ENCODE measurements at places on chromosomes 4 and X.

DNA sequence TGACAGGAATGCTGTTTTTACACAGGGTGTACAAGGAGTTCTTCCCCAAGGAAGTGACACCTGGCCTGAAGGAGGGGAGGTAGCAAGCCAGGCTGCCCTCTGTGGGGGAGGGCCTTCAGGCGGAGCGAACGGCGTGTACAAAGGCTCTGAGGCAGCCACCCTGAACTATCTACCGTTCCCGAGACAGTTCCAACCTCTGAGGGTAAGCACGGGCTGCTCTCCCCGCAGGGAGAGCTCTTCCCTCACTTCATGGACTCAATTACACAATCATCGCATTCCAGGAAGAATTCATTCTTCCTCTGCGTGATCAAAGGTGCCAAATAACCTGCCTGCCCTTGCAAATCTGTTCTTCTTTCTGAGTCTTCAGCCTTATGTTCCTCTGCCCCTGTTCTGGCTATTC is 4.8 kb downstream of the ELK1 start:
- DNase-seq, result no peak

- no peak for DNase-seq
Observed at GRCh38 chr4:103307453-103308247, 109.5 kb upstream of the CENPE start.

- DNase-seq, result no peak
Observed at GRCh38 chrX:10936976-10937375, 174.2 kb upstream of the HCCS start.

DNA sequence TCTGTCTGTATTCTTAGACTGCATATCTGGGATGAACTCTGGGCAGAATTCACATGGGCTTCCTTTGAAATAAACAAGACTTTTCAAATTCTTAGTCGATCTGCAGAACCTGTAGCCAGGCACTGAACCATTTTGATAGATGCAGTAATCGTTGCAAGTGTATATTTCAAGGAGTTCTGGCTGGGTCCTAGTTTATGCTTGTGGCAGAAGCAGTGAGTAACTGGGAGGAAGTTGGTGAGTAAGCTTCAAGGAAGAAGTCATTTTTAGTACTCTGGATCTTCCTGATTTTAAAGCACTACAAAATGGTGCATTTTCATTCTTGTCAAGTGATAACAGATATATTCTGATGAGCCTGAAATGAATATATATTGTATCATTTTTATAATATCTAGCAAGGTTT is 9.5 kb downstream of the HPRT1 start:
- DNase-seq, result no peak

DNA sequence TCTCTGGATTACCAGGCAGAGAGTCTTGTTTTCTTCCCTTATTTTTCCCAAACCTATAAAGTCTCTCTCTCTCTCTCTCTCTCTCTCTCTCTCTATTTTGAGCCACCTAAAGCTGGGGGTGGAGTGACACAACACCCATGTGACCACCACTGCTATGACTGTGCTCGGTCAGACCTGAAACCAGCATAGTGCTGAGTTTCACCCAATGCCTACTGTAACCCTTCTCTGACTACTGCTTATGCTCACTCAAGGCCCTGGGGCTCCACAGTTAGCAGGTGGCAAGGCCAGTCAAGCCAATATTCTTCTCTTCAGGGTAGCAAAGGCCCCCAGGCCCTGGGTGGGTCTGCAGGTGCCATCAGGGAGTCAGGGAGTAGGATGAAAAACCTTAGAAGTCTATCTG is 114.7 kb upstream of the ARMCX2 start:
- no peak for DNase-seq

DNA sequence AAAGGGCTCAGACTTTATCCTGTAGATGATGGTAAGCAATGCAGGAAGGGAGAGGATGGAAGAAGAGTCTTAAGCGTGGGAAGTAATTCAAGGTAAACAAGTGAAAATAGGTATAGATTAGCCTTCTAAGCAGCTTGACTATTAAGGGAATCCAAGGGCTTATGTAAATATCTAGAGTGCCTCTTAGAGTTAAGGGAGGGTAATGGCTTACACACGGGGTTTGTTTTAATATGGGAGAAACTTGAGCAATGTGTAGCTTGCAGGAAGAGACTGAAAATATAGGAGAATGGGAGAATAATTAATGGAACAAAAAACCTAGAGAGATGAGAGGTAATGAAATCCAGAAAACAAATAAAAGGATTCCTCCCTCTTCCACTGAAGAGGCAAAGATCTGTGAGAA is 12.8 kb upstream of the SAP30 start:
- no peak for DNase-seq

GRCh38 chrX:154374313-154375155 is at the start of gene FLNA:
Gene FLNA (minus strand): TSS chrX:154374634. CDS start chrX:154371245, 3,389 bp downstream.
- no peak for DNase-seq

DNA sequence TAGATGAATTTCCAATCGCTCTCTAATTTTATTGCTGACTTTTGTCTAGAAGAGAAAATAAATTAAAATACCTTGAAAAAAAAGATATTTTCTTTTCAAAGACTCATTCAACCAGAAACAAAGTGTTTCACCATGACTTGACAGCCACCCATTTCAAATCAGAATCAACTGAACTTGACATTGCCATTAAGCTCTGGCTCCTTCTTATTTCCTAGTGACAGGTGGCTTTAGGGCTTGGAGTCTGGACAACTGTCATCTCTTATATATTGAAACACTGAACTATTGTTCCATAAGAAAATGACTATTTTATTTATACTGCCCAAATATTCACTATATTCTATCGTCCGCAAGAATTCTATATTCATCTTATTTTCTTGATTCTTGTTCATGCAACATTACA is 229.2 kb downstream of the SLC39A8 start:
- DNase-seq, result no peak

DNA sequence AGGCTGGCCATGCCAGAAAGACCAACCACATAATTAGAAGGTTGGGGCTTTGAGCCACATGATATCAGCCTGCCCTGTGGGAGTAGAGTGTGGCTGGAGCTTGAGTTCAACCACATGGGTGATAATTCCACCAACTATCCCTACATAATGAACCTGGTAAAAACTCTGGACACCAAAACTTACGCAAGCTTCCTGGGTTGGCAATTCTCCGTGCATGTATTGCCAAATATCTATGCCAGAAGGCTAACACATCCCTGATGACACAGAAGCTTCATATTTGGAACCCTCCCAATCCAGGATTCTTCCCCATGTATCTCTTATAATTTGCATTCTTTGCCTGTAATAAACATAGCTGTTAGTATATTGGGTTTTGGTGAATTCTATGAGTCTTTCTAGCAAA is 68.2 kb downstream of the FUNDC1 start:
- DNase-seq, result no peak

- no peak for DNase-seq
Observed at GRCh38 chrX:95974096-95974470, 710.6 kb upstream of the DIAPH2 start.

DNA sequence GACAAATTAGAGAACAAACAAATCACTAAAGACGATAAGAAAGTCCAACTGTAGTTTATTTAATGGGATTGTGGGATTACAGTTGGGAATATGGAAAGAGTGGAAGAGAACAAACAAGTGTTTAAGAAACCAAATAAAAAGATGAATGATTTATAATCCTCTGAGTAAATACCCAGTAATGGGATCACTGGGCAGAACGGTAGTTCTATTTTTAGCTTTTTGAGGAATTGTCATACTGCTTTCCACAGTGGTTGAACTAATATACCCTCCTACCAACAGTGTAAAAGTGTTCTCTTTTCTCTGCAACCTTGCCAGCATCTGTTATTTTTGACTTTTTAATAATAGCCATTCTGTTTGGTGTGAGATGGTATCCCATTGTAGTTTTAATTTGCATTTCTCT is 15.0 kb downstream of the C4orf51 start:
- DNase-seq, result no peak

GRCh38 chrX:24196509-24196908 is 47.0 kb downstream of the ZFX start:
- no peak for DNase-seq

DNA sequence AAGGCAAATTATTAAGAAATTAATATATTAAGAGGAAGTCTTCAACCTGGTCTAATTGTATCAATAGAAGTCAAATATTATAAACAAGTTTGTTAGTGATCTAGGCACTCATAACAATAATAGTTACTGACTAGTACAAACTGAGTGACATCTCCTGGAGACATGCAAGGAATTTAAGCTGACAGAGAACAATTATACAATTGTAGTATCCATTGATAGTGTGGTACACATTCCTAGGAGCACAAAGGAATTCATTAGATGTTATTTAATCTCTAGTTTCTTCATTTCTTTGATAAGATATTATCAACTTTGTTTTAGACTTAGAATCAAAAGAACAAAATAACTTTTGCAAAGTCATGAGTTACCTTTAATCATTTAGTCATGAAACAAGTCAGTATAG is 1048.6 kb downstream of the PCDH7 start:
- DNase-seq, result no peak

Data from GM12891 (cell line).